ENCODE measurements at places on chromosomes 1 and 21.
A peak's percentile ranks its signal among the peaks of the same experiment; 100 is the strongest.

- no peak for DNase-seq
Observed at GRCh38 chr1:6899621-6900020, 114.4 kb downstream of the CAMTA1 start.

DNA sequence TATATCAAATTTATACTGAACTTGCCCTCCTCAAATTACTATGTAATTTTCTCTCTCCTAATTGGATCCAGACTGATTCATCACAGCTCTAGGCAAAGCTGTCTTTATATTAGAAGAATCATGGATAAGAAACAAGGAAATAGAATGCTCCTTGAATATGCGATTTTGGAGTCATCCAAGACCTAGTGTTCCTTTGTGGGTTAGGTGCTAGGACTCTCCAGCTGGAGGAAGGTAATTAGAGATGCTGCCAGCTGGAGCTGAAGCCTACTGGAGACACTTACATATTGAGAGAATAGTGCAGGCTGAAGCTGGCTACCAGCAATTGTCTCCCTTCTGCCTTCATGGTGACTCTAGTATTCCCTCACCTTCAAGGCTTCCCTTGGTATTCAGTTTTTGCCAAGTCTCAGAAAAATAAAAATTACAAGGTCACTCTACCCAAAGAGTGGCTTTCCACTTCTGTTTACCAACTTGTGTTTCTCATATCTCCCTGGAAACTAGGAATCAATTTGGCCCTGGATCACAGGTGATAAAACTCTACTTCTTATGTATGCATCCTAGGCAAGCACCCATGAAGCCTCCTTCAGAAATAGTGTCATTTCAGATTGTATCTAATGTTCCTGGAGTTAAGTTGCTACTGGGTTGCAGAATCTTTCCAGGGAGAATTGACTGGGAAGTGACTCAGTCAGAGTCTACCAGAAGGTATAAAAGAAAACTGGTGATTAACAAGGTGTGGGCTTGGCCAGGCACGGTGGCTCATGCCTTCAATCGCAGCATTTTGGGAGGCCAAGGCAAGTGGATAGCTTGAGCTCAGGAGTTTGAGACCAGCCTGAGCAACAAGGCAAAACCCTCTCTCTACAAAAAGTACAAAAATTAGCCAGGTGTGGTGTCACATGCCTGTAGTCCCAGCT lies 24.4 kb upstream of the DOCK7 start:
- no peak for DNase-seq

GRCh38 chr1:56417646-56418045 lies 161.7 kb downstream of the PLPP3 start:
- no peak for DNase-seq

DNA sequence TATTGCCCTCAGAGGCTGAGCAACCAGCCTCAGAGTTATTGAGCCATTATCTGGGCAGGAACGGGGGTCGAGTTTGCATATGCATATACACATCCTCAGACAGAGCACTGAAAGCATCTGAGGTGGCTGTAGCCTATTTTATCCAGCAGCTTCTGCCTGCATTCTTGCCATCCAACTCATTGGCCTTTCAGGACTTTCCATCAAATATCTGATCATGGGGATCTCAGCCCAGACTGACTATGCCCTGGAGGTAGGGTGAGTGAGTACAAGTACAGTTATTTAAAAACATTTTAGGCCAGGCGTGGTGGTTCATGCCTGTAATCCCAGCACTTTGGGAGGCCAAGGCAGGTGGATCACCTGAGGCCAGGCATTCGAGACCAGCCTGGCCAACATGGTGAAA lies 1.8 kb upstream of the MTF1 start:
- DNase-seq = no peak

- DNase-seq = peak; percentile 15
Observed at GRCh38 chr1:235843461-235843961, 23.2 kb downstream of the LYST start.

DNA sequence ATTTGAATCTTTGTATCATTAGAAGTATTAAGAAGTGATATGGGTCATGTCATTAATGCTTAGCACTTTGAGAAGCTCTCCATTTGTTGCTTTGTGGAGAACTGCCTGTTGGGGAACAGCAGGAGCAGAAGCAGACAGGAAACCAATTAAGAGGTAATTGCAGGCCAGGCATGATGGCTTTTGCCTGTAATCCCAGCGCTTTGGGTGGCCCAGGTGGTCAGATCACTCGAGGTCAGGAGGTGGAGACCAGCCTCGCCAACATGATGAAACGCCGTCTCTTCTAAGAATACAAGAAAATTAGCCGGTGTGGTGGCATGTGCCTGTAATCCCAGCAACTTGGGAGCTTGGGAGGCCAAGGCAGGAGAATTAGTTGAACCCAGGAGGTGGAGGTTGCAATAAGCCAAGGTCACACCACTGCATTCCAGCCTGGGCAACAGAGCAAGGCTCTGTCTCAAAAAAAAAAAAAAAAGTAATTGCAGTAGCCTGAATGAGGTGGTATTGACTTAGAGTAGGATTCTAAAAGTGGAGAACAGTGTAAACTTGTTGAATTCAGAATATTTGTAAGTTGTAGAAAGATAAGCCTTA lies 57.8 kb upstream of the FASLG start:
- DNase-seq = no peak

GRCh38 chr1:167454304-167454893 lies 63.9 kb downstream of the CD247 start:
- peak; percentile 47 for DNase-seq

DNA sequence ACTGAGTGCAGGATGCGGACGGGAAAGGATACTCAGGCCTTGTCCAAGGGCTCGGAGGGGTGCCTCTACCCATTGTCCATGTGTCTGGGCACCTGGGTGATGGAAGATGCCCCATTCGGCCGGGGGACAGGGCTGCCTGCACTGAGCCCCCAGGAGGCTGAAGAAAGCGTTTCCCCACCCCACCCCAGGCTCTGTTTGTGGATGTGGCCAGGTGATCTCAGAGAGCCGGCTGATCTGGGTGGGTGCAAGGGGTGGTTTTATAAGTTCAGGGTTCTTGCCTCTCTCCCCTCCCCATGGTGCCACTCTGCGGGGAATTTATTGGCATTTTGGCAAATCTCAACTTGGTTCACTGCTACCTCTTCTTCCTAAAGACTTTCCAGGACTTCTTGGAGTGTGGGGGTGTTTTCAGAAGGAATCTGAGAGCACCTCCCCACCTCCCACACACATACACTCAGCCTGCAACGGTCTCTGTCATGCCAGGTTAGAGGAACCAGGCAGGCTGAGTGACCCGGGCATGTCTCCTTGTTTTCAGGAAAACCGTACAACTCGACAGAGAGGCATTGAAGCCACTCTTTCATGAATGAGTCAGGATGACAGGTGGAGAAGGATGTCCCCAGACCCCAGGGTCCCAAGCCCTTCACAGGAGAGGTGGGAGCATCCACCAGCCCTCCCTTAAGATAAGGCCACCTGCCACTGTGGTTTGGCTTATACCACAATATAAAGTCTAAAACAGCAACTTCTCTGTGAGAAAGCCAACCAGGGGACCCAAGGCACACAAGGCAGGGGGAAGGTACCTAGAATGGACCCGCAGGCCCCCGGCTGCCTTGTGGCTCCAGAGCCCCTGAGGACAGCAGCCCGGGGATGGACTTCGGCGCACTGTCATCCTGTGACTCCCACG lies 174.9 kb downstream of the ETS2 start:
- no peak for DNase-seq

DNA sequence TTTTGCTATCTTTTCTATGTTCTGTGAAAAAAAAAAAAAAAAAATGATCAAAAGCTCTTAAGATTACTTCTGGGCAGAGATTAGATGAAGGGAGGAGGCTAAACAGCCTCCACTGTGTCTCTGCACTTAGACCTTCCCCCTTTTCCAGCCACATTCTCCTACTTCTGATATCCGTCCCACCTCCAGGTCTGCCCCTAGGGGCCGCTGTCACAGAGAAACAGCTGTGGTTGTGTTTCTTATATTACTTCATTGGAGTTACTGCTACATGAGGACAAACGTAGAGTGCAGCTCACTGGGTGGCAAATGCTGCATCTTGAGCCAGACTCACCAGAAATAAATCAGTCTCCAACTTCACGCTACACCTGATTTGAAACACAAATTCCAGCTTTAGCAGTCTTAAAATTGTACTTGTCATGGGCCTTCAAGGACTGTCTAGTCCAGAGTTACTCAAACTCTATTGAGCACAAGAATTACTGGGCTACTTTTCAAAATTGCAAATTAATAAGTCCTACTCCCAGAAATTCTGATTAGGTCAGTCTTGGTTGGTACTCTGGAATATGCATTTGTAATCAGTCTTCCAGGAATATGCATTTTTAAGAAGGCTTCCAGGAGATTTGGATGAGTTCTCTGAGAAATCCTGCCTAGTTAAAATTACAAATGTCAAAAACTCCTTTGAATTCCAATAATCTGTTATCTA lies 125.2 kb upstream of the PTBP2 start:
- DNase-seq = peak; percentile 12

GRCh38 chr1:153447498-153448170 lies 12.8 kb downstream of the S100A7 start:
- DNase-seq = no peak

DNA sequence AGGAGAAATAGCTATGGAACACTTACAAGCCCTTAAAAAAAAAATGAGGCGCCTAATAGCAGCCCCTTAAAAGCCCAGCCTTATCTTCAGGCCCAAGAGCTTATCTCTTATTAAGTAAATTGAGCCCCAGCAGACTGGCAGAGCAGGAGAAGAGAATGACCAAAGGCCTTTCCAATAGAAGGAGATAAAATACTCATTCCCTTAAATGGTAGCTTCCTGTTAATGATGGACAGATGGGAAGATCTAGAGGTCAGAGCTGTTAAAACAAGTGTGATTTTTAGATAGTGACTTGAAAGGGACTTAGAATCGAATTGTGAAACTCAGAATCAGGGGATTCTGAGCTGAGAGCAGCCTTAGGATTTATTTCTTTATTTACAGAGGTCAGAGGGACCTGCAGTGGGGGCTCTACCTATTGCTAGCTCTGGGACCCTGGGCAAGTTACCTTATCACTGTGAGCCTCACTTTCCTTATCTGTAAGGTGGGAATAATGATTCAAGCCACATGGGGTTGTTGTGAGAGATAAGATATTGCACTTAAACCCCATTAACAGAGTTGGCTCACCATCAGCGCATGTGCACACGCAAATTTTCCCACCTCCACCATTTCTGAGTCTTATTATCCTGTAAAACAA lies 101.3 kb upstream of the C8B start:
- DNase-seq = no peak

DNA sequence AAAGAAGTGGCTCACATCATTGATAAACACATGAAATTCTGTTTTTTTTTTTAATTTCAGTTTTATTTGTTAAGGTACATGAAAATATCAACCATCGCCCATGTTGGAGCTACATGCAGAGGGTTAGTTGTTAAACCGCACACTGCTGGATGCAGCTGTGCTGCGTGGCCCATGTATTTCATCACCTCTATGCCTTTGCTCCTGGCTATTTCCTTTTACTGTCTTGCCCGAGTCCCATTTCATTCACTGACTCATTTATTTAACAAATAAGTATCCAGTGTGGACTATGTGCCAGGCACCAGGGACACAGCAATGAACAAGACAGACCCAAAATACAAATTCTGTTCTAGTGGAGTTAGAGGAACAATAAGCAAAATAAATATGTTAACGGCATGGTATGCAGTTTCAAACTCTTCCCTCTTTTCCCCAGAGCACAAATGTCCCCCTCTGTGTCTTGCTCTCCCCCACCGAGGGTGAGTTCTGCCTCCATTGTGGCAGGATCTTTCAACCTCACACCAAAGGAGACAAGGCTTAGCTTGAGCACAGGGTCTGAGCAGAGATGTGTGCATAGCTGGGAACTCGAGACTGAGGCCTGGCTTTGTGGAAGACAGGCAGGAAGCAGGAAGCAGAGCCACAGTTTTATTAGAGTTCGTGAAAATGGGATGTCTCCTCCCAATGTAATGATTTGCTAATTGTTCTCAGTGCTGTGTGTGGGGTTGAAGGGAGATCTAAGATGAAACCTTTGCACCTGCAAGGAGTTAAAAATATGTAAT lies 44.6 kb downstream of the MAN1C1 start:
- DNase-seq = no peak

- no peak for DNase-seq
Observed at GRCh38 chr1:30648408-30649000, 74.9 kb downstream of the MATN1 start.

GRCh38 chr1:50917138-50918137 lies 42.6 kb downstream of the FAF1 start:
- no peak for DNase-seq

- DNase-seq = no peak
Observed at GRCh38 chr1:73556270-73556669, 641.7 kb downstream of the LRRIQ3 start.

DNA sequence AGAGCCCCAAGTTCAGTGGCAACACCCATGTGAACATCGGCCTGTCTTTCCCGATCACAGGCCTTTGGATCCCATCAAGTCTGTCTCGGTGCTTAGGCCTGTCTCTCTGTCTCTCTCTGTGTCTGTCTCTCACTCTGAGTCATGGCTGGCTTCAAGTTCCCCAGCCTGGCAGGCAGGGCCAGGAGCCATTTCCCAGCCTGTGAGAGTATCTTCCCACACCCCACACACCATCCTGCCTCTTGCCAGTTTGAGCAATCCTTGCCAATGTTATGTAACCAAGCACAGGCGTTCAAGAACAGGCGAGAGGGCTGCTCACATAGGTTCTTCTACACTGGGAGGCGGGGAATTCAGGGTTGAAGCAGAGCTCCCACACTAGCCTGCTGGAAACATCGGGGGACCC lies 70.0 kb upstream of the TMEM51 start:
- no peak for DNase-seq

- DNase-seq = no peak
Observed at GRCh38 chr1:101728029-101728428, 268.7 kb downstream of the OLFM3 start.

- no peak for DNase-seq
Observed at GRCh38 chr1:41243079-41243385, 926 bp upstream of the SCMH1 start.

DNA sequence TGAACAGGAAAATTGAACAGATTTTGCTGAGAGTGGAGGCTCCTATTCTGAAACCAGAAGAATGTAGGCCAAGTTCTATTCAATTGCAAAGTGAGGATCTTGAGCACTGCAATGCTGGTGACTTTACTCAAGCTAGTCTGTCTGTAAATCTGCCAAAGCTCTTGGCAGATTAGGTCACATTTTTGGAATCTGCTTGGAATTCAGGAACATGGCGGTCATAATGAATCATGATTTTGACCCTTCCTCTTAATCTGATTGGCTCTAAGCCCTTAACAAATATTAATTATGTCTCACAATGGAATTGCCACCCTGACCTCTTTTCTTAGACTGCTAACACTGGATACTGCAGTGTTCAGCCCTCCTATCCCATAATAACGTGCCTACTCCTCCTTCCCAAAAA lies 7.2 kb upstream of the GNG12 start:
- no peak for DNase-seq

DNA sequence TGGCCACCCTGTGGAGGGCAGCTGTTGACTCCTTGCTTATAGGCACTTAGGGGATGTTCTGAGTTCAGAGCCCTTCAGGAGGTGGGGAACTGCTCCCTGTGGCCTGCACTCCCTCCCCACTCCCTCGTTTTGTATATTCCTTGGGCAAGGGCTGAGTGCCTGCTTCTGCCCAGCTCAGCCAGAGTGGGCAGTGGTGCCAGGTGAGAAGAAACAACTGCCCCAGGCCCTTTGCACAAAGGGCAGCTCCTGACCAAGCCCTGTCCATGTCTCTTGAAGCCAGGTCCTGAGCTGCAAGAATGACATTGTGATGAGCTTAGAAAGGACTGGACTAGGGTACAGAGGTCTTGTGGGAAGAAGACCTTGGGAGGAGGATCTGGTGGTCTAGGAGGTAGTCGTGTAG lies 2.2 kb downstream of the AGTRAP start:
- DNase-seq = no peak
